Kasumi-1 (cell line): ENCODE measurements at places on chromosomes 1 and 21.

DNA sequence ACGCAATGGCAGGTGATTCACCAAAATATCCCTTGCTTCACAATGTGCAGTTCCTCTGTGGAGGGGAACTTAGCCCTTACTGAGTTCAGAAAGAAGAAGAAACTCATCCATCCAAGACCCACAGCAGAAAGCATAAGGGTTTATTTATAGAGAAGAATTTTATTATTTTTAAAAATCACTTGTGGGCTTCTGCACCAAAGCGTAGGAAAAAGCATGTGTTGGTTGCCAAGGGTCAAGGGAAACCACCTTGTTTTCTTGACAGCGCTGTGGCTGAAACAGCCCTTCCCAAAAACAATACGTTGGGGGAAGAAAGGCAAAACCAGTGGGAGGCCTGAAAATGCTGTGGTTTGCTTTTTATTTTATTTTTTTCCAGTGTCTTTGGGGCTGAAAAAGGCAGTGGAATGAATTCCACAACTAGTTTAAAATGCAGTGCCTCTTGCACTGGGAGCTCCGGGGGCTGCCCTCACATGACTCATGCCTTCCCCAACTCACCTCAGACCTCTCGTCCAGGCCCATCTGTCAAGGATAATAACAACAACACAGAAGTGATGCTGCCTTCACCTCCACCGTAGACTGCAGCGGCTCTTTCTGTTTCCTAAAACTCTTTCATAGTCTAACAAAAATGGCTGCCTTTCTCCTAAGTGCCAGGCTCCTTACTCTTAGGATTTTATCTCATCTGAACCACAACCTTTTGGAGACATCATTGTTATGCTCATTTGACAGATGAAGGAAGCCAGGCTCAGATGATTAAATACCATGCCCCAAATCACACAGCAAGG, 224.2 kb upstream of the JUN start:
- peak; percentile 10 for DNase-seq

DNA sequence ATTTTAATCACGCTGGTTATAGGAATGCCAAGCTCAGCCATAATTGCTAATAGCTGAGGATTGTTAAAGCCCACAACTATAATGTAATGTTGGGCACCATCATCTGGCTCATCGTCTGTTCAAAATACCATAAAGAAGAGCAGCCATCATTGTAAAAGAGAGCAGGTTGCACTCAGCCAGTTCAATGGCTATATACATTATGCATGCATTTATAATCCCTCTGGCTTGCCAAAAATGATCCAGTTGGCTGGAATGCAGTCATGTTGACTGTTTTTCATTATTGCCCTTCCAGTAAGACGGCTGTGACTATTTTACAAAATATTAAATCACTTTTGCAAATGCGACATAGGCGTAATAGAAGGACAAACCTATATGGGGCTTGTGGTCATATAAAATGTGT, 85.3 kb downstream of the SPAG17 start:
- no peak for DNase-seq

DNA sequence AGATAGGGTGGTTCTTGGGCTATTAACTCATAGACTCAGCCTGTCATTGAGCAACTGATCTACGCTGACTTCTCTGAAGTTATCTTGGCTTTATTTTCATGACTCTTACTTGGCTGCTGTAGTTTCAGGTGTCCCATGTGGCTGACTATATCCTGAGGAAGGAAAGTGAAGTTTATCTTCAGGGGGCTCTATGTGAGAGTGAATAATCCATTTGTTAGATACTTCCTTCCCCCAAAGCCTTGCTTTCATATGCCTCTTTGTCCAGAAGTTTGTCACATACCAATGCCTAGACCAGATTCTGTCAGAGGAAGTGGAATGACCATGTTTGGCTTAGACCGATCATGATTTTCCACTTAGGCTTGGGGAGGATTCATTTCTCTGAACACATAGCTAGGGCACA, 27.9 kb upstream of the C1orf87 start:
- no peak for DNase-seq

DNA sequence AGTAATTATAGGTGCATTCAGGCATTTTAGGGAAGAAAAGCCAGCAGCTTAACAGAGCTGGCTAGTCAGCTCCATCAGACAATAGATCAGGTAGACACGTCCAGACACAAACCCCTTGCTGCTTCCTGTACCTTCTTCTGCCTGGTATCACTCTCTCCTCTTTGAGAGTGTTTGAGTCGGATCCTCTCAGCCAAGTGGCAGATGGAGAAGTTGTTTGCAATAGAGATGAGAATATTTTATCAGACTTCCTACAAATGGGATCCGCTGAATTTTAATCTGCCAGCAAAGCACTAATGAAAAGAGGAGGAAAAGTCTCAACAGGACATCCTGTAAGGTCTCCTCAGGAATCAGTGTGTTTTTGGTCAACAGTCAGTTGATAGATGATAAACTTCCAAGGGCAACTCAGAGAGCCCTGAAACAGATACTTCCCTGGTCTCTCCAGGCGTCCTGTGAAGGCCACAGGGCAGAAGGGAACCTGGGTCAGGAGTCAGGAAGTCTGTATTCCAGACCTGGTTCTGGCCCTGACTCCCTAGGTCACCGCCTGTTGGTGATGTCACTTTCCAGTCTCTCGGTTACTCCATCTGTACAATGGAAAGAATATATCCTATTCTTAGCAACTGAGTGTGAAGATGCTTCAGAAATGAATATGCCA, 62.1 kb upstream of the PROX1 start:
- no peak for DNase-seq

GRCh38 chr1:165452336-165453130, 7.6 kb upstream of the RXRG start:
- no peak for DNase-seq

DNA sequence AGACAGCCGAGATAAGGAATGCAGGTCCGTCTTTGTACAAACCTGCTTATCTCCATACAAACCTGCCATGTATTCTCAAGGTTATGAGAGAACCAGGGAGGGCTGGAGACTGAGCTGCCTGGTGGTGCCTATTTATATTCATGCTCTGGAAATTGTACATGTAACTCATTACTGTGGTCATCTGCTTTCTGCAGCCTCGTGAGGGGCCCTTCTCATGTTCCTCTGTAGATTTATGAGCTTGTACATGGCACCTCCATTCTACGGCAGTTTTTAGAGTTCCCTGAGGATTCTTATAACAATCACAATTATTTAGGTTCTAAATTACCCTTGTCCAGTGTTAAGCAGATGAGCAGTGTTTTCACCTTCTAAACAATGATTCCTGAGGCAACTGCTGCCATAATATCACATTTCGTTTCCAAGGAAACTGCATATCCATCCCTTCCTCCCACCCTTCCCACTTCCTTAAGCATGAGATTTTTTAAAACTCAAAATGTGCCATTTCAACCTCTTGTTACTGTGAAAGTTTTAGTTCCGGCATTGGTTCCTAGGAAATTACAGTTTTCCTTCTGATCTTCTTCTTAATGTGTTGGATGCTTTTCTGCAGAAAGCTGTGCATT, 112.1 kb downstream of the ST6GALNAC3 start:
- DNase-seq: no peak

DNA sequence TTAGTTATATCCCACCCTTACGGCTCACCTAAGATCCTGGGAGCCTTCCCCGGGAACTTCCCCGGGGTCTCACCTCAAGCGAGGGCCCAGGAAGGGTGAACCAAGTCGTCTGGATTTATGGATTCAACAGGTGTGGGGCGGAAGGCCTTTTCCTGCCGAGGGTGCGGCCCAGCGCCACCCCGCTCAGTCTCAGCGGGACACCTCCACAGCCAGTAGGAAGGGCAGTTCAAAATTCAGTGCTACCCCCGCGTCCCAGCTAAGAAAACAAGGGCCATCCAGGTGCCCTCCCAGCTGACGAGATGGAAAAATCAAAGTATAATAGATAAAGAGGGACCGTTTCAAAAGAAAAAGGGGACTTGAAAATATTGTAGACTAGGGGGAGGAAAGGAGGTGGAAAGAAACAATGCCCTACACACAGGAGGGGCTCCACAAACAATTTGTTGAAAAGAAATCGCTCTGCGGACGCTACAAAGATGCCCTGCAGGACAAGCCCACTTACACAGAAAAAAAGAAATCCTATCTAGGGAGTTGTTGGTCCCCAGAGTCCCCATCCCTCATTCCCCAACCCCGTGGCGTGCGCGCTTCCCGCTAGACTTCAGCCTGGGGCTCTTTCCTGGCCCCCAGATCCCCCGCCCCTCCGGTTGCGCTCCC, 1.3 kb downstream of the SLC2A1 start:
- peak; percentile 32 for DNase-seq

GRCh38 chr21:29080454-29080941, 7.0 kb upstream of the CCT8 start:
- no peak for DNase-seq

- DNase-seq: no peak
Observed at GRCh38 chr1:184685116-184685515, 69.5 kb downstream of the EDEM3 start.

GRCh38 chr1:28139025-28139712, 37.3 kb downstream of the PTAFR start:
- DNase-seq: peak; percentile 38

DNA sequence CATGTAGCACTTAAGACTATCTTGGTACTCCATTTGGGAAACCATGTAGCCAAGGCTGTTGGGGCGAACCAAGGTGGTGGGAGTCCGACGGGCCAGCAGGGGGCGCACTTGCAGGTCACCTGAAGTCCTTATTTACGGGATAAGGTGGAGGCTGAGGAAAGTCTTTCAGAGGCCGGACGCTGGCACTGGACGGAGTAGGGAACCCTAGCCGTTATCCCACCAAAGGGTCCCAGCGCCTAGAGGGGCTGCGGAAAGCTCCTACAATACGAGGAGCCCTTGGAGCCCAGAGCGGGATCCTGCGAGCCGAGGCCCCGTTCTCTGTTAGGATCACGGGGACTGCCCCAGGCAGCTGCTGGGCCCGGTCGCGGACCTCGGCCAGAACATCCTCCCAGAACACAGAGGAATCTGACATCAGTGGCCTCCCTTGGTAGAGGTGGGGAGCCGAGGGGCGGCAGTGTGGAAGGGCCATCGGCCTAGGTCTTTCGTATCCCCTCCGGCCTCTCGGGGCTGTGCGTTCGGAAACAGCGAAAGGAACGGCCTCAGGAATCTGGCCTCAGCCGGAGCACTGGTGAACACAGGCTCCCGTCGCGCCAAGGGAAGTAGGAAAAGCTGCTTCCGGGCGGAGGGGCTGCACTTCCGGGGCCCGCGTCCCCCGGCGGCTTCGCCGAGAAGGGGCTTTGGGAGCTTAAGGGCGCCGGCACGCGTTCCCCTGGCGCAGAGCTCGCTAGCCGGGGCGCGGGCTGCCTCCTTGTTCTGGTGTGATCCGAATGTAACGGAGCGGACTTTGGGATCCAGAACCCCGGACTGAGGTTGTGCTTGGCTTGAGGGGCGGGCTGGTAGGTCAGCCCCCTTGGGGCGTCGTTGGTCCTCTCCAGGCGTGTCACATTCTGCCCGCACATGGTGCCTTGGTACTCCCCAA, 29.9 kb upstream of the RPTN start:
- DNase-seq: peak; percentile 76

DNA sequence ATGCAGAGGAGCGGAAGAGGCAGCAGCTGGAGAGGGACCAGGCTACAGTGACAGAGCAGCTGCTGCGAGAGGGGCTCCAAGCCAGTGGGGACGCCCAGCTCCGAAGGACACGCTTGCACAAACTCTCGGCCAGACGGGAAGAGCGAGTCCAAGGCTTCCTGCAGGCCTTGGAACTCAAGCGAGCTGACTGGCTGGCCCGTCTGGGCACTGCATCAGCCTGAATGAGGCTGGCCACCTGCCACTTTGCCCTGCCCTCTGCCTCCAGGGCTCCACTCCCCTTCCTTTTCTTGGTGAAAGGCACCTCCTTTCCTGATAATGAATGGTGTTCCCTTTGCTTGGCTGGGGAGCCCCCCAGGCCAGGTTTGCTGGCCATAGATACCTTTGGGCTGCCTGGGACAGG, 3.3 kb upstream of the HMGN2 start:
- no peak for DNase-seq

- no peak for DNase-seq
Observed at GRCh38 chr1:224698015-224698451, 81.9 kb downstream of the CNIH3 start.

DNA sequence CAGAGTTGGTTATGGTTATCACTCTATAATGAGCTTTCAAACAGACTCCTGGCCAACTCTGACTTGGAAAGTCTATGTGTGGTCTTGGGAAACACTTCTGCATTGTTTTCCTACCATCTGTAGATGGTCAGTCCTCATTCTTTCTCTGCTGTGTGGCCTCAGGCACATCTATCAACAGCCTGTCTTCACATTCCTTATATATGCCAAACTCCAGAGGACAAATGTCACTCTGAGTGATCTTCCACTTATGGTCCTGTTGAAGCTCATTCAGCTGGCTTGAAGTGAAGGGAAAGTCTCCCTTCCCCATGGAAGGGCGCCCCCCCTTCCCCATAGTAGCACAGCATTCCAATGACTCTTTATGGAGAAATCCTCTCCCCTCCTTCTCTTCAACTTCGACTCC, 58.7 kb downstream of the VANGL2 start:
- DNase-seq: no peak

- no peak for DNase-seq
Observed at GRCh38 chr1:184417916-184418315, 31.1 kb downstream of the C1orf21 start.

DNA sequence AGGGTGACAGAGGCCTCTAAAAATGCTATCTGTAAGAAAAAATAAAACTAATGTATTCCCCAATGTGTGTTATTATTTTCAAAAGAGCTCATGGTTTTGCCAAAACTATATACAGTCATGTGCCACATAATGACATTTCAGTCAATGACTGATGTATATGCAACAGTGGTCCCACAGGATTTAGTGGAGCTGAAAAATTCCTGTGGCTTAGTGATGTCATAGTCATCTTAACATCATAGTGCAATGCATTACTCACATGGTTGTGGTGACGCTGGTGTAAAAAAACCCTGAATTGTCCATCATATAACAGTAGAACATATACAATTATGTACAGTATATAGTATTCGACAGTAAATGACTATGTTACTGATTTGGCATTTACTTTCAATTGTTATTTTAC, 172.4 kb downstream of the CACNA1E start:
- DNase-seq: no peak

DNA sequence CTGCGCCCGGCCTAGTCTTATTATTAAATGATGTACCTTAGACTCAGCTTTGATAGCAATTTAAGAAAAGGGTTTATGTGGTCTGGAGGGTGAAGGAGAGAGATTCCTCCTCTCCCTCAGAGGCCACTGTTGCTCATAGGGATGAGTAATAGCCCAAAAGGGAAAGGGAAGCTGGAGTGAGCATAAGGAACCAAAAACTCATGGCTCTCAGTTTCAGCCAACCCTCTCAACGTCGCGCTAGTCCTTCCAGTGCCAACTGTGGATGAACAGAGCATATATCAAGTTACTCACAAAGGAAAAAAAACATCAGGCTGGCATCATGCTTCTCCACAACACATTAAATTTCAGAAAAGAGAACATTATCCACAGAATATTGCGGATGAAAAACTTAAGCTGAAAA, 8.3 kb upstream of the GPR89B start:
- no peak for DNase-seq

- DNase-seq: no peak
Observed at GRCh38 chr1:236342403-236343245, 51.5 kb upstream of the EDARADD start.
